Activated T-helper 17 cell treated with anti-CD3 and anti-CD28 coated beads, Interleukin-2, amount 50 U/mL, for 72 hours (primary cell): ENCODE measurements at places on chromosomes 11 and 22. TPM values are rescaled to one million over a fixed set of nuclear protein-coding genes. Genes with fewer than 3 reads are reported as not detected.

DNA sequence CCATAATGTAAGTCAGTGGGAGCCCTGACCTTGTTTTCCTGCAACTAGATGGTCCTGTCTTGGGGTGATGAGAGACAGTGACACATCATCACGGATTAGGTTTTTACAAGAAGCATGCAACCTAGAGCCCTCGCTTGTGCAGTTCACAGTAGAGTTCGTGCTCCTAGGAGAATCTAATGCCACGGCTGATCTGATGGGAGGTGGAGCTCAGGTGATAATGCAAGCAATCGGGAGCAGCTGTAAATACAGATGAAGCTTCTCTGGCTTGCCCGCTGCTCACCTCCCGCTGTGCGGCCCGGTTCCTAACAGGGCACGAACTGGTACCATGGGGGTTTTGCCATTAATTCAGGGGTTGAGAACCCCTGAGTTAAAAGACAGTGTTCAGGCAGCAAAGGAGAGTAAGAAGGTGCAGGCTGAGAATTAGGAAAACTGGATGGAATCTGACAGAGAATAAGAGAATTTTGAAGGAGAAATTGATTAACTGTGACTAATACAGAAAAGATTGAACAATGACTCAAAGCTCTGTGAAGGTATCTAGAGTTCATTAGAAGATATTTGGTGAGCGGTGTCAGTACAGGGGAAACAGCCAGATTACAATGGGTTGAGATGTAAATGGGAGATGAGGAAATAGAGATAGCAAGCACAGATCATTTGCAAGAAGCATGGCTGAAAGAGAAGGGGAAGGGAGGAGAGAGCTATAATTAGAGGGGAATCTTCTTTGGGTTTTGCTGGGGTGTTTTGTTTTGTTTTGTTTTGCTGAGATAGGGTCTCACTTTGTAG lies 21.0 kb downstream of the WEE1 start:
- no peak for ATAC-seq

- no peak for ATAC-seq
These were observed 29.1 kb upstream of the ANO1 start for GRCh38 chr11:70049045-70049444.

- ATAC-seq = no peak
These were observed 352.9 kb upstream of the B3GAT1 start for GRCh38 chr11:134764966-134765365.

Gene APOL4
- 0.56 TPM for total RNA-seq

GRCh38 chr11:126914941-126915340 lies 85.6 kb downstream of the KIRREL3 start:
- ATAC-seq = no peak

Gene OSM
- total RNA-seq = 41.1 TPM

DNA sequence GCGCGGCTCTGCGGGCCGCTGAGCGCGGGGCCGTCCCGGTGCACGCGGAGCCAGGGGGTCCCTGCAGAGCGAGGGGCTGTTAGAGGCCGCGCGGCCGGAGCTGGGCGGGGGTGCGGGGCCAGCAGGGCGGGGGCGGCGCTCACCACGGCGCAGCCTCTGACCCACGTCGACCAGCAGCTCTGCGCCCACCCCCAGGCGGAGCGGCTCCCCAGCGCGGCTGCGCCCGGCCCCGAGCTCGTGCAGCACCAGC lies 385 bp upstream of the SCO2 start:
- ATAC-seq = no peak

- no peak for ATAC-seq
These were observed 145.6 kb downstream of the FEZ1 start for GRCh38 chr11:125350206-125351032.

DNA sequence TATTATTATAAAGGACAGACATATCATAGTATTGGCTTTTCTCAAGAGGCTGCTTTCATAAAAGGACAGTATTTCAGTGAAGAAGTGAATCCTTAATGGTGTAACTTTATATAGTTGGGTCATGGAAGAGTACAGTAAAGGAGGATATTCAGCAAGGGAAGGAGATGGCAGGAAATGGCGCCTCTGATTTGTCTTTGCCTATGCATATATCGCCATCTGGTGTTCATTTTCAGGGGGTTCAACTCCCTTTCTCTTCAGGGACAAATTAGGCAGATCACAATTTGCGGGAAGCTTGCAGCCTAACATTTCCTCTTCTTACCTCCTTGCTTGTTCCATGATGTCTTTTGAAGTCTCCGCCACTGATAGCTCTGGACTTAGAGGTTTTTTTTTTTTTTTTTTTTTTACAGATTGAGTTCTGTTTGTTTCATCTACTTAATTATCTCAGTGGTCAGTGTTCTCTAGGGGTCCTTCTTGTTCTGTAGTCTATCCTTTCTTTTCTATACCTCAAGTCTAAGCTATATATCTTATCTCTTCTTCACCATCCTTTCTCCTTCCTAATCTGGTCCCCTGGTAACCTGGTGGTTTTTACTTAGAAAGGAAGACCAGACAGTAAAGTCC lies 21.8 kb upstream of the RRM1 start:
- ATAC-seq = peak; percentile 83

DNA sequence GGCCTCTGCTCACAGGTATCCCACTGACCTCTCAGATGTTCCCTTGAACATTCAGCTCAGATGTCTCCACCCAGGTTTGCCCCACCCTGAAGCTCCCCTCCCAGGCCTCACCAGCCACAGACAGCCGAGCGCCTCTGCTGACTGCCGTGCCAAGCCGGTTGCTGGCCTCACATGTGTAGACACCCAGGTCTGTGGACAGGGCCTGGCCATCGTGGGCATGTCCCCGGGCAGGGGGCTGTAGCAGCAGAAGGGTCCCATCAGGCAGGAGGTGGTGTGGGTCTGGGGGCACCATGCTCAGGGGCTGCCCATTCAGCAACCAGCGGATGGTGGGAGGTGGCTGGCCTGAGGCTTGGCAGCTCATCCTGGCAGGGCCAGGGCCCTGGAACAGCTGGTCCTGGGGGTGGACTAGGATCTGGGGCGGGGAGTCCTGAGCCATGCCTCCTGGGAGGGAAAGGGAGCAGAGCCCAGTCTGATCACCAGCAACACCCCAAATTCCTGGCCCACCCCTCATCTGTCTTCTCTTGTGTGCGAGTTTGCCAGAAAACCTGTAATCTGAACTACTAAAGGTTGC lies 759 bp downstream of the ROBO4 start:
- no peak for ATAC-seq

Gene OR4C13
- total RNA-seq = not detected

- ATAC-seq = peak; percentile 19
These were observed 82.5 kb upstream of the PICALM start for GRCh38 chr11:86151174-86152005.

DNA sequence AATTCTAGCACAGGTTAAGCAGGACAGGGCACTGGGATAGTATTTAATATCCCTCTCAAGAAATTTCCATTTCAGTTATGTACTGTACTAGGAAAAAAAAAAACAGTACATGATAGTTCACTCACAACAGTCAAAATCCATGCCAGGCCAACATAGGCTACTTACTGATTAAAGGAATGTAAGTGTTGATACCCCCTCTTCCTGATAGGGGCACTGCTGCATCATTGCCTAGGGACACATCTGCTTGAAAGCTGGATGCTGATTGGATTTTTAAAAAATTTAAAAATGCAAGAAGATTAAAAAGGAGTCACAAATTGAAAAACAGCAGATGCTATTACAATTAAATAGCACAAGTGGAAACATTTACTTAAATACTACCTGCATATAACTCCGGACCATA lies 43.4 kb downstream of the APOL5 start:
- ATAC-seq = no peak

GRCh38 chr11:12777208-12777874 lies 103.1 kb downstream of the TEAD1 start:
- no peak for ATAC-seq

DNA sequence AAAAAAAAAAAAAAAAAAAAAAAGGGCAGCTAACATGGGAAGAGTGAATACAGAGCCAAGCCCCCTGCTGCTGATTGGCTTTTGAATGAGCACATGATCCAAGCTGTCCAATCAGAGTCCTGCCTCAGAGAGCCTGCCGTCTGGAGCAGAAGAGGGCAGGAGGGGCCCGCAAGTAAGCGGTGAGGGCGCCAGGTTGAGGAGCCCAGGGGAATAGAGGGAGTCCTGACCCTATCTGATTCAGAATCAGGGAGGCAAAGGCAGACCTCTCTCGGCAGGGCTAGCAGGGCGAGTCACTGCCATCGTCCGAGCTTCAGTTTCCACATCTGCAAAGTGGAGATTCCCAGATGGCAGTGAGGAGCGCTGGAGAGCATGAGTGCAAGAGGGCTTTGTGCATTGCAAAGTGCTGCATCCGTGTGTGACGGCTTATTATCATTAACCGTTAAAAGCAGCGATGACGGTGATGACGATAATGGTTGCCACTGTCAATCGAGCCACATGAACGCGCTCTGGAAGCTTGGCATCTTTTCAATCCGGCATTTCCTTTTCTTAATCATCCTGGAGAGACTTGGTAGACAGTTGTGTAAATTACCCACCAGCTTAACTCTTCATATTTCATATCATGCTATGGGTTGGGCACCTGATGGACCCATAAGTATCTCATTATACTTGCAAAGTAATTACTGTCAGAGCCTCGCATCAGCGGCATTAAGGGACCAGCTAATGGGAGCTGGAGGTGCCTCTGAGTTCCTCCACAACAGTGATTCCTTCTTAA lies 68.6 kb upstream of the ATXN10 start:
- no peak for ATAC-seq

DNA sequence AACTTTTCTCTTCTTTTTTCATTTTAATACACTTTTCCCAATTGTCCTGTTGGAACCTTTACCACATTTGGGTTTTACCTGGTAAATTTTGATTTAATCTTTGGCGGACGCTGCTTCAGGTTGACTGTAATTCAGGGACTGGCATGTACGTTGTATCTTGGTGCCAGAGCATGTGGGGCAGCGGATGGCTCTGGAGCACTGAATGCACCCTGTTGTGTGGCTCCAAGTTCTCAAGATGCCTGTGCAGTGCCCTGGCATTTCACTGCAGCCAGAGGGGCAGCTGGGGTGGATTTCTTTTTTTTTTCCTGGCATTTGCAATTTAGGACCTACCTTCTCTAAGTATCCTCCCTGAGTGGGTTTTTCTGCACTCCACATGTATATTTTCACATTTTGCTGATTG lies 242.2 kb downstream of the BLID start:
- no peak for ATAC-seq

- no peak for ATAC-seq
These were observed at the start of gene OR8H2 for GRCh38 chr11:56103210-56103737. OR8H2 (plus strand) TSS chr11:56103687; CDS start chr11:56105043, 1,356 bp downstream.

Gene GAS2L1
- total RNA-seq = 1.9 TPM

DNA sequence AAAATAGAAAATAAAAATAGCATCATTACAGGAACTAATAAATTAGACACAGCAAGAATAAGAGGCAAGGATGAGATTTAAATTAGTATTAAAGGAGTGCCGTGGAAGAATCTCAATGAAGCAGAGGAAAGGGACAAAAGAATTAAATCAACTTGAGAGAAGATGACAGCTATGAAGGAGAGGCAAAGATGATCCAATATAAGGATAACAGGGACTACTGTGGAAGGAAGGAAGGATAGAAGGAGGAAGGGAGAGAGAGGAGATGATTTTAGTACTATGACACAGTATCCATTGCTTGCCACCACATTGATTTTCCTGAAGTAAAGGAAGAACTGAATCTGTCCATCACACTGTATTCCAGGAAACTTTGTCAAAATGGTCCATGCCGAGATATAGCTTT lies 98.0 kb downstream of the EFCAB6 start:
- no peak for ATAC-seq

- no peak for ATAC-seq
These were observed 955.6 kb downstream of the OPCML start for GRCh38 chr11:132576706-132577105.

Gene CABP4
- total RNA-seq = 0.32 TPM

- ATAC-seq = no peak
These were observed 1.9 kb upstream of the MOGAT2 start for GRCh38 chr11:75715688-75716087.

DNA sequence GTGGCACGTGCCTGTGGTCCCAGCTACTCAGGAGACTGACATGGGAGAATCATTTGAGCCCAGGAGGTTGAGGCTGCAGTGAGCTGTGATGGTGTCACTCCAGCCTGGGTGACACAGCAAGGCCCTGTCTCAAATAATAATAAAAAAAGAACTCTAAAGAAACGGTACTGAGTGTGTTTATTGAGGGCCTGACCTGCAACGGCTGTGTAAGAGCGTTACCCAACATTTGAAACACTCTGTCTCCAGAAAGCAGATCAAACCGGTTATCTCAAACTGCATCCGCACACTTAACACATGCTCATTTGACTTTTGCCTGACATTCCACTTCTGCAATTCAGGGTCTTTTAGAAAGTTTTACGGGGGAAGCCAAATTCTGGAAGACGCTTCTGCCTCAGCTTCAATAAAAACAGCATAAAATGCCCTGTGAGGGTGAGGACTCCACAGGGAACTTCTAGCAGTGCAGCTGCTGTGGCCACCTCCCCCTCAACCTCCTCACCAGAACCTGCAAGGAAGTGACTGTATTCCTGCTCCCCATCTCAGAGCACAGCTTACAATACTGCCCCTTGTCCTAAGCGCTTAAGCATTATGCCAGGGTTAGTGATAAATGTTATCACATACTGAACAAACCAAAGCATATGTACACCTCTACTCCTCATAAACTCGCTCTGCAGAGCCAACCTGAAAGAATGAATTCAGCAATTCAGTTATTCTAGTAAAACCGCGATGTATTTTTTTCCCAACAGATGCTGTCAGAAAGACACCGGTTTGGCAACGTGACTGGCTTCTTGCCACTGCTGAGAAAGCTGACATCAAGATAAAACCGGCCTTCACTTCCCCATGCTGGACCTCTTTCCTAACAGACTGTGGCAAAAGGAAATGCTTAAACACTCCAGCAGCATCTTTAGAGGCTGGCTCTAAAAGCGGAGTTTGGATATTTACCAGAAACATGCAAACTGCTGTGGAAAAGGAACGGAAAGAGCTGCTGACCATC lies 52.2 kb downstream of the PRDM10 start:
- no peak for ATAC-seq
